H4 (cell line): ENCODE measurements at places on chromosomes 7 and 10.
A peak's percentile ranks its signal among the peaks of the same experiment; 100 is the strongest.

DNA sequence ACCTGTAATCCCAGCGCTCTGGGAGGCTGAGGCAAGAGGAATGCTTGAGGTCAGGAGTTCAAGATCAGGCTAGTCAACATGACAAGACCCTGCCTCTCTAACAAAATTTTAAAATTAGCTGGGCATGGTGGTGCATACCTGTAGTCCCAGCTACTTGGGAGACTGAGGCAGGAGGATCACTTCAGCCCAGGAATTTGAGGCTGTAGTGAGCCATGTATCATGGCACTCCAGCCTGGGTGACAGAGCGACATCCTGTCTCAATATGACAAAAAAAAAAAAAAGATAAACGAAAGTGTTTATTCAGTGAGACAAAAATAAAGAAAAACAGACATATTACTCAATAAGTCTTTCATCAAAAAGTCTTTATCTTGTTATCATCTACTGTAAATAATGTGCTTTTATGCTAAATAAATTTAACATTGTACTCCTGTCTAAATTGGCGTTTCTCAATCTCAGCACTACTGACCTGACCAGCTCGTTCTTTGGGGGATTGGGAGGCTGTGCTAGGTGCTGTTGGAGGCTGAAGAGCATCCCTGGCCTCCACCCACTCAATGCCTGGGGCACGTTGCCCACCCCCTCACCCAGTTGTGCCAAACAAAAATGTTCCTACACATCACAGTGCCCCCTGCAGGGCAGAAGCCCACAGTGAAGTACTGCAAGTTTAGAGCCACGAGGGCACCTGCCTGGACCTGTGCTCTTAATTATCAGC lies 57.7 kb downstream of the NCAPG2 start:
- DNase-seq: no peak

GRCh38 chr10:13614530-13615332 lies 28.0 kb downstream of the PRPF18 start:
- DNase-seq: peak; percentile 49

DNA sequence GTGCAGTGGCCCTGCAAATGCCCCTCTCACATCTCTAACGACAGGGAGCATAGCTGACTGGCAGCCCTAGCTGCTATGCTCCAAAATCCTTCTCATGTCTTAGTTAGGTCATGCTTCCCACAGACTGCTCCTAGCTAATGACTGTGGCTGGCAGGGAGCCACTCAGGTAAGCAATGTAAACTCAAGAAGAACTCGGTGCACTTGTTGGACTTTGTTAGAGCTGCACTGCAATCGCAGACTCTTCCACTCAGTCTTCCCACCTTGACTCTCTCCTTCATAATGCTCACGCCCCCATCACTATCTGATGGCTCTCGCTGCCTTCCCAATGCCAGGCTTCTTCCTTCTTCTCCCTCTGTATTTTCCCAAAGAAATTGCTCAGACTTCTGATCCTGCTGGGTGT lies 24.0 kb downstream of the OR9A2 start:
- no peak for DNase-seq

- peak; percentile 81 for DNase-seq
Measured at GRCh38 chr10:78952686-78953085, 116.1 kb upstream of the ZMIZ1 start.

GRCh38 chr7:101588131-101588935 lies 40.8 kb downstream of the MYL10 start:
- DNase-seq: no peak

DNA sequence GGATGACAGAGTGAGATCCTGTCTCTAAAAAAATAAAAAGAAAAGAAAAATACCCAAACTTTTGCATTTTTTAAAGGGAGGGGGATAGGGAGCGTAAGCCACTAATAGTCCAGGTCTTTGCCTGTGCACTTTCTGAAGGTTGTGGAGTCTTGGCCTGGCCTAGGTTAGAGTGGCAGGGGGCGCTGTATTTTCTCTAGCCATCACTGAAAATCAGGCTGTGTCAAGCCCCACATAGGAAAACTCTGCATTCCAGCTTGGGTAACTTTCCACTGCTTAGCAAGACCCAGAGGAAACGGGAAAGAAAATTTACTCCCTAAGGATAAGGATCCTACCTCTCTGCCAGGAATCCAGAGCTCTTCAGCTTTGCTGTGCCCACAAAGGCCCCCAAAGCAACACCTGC lies 10.5 kb upstream of the PAX4 start:
- no peak for DNase-seq
